ENCODE measurements at places on chromosomes 4 and X. TPM values are rescaled to one million over a fixed set of nuclear protein-coding genes. Genes with fewer than 3 reads are reported as not detected.

The PPEF2 gene
- total RNA-seq, result not detected

The TXK gene
- 0.87 TPM for total RNA-seq

The FDCSP gene
- total RNA-seq, result not detected

The RGN gene
- total RNA-seq, result 0.35 TPM

The PAGE2B gene
- not detected for total RNA-seq

The SATL1 gene
- 0.06 TPM for total RNA-seq

The F8 gene
- total RNA-seq, result 1.8 TPM

DNA sequence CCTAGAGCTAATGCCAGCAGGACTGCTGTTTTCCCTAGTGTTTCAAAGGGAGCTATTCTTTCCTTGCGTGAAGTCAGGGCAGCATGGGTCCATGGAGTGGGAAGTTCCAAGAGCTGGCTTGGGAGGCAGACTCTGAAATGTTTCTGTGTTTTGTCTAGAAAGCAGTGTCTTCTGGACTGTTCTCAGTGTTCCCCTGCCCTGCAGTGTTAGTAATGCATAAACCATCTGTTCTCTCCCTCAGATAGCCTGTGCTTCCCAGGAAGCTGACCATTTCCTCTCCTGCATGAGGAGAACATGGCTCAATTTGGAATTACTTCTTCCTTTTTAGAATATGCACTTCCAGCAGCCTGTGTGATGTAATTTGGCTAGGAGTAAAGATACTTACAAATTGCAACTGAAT lies 116.7 kb upstream of the CXCL13 start:
- DNase-seq, result no peak

DNA sequence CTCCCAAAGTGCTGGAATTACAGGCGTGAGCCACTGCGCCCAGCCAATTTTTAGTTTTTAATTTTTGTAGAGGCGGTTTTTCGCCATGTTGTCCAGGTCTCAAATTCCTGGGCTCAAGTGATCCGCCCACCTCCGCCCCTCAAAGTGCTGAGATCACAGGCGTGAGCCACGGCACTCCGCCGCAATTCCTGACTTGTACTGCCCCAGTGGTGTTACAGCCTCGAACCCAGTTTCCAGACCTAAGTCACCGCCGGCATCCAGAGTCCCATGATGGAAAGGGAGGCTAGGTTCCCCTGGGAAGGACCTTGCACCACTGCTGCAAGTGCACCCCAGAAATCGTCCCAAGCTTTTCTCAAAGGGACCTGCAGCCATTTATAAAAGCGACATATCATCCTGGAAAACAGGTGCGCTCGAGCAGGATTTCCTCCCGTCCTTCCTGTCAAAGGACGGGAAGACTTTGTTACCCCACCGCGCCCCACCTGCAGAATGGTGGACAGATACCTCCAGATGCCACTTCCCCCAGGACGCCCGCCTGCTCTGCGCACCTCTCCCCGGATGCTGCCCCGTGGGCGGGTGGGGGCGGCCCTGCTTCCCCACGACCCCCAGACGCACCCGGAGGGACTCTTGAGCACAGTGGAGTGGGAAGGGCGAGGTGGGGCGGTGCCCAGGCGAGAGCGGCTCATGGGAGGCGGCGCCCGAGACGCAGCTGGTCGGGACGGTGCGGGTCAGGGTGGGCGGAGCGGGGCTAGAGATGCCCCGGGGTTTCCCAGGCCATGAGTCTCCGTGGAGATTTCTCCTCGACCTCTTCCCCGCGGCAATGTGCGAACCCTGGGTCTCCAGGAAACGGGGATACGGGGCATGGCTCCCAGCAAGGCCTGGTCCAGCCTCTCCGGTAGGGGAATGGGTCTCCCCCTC lies 947 bp upstream of the RPL10 start:
- DNase-seq, result no peak

- no peak for DNase-seq
These were observed 72.1 kb downstream of the BEND4 start for GRCh38 chr4:42080306-42080705.

- DNase-seq, result no peak
These were observed 178.4 kb upstream of the GPR101 start for GRCh38 chrX:137212078-137212632.

GRCh38 chrX:38036466-38036865 lies 30.1 kb downstream of the SYTL5 start:
- no peak for DNase-seq

- no peak for DNase-seq
These were observed 5.6 kb upstream of the KANTR start for GRCh38 chrX:53088136-53088974.

- no peak for DNase-seq
These were observed 166.3 kb downstream of the GALNTL6 start for GRCh38 chr4:171979461-171979860.

- DNase-seq, result no peak
These were observed 2.3 kb downstream of the HNRNPD start for GRCh38 chr4:82371497-82371896.

- no peak for DNase-seq
These were observed 104.8 kb downstream of the ATP11C start for GRCh38 chrX:139828033-139828432.

DNA sequence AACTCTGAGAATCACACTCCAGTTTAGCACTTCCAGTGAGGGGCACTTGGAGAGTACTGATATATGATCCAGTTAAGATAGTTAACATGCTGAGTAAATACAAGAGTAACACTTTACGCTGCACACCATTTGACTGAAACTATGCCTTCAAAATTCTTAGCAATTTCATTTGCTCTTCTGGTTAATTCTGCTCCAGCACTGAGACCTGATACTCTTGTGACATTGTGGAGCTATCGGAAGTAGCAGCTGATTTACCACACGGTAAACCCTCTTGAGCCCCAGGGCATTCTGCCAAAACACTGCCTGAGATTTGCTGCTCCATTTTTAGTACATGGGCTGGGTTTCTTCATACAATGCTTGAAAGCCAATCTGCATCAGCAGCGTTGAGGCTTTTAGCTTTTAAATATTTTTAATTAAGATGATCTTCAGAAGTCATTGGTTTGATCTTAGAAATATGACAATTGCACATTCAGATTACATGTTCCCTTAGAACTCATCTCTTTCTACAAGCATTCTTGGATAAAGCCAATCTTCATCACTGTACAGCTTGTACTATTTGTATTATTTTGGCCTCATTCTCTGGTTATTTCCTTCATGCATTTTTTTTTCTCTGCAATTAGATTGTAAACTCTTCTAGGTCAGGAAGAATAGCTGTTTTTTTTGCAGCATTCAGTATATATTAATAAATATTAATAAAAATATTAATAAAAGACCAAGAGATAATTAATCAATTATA lies 67.8 kb upstream of the ETNPPL start:
- no peak for DNase-seq

GRCh38 chr4:905485-906338 lies 26.4 kb downstream of the GAK start:
- DNase-seq, result no peak

DNA sequence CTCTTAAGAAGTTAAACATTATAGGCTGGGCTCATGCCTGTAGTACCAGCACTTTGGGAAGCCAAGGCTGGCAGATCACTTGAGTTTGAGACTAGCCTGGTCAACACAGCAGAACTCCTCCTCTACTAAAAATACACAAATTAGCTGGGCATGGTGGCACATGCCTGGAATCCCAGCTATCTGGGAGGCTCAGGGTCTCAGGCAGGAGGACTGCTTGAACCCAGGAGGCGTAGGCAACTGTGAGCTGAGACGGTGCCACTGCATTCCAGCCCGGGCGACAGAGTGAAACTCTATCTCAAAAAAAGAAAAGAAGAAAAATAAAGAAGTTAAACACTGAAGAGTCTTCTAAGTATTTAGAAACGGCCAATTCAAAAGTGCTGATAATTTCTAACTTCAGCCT lies 164.3 kb upstream of the GALNTL6 start:
- DNase-seq, result no peak

GRCh38 chr4:119657111-119657611 lies 28.6 kb upstream of the PDE5A start:
- peak; percentile 7 for DNase-seq

DNA sequence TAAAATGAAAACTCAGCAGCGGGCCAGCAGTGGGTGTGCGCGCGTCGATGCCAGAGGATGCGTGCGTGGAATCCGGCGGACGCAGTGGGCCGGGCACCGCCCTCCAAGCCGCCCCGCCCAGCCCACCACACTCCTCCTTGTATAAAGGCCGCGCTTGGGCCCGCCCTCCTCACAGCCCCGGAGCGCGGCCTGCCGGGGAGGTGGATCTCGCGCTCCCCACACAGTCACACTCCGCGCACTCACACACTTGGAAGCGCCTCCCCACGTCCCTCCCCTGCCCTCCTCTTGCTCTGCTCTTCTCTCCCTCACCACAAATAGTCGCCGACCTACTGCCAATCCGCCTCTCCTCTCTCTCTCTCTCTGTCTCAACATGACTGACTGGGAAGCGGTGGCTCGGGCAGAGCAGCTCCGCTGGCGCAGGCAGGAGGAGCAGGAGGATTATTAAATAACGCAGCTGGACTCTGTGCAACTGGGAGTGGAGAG lies at the start of gene CCSER1:
Gene CCSER1, plus strand, starts transcription at position 172 of the 483 bp plus-strand sequence.
- DNase-seq, result no peak

DNA sequence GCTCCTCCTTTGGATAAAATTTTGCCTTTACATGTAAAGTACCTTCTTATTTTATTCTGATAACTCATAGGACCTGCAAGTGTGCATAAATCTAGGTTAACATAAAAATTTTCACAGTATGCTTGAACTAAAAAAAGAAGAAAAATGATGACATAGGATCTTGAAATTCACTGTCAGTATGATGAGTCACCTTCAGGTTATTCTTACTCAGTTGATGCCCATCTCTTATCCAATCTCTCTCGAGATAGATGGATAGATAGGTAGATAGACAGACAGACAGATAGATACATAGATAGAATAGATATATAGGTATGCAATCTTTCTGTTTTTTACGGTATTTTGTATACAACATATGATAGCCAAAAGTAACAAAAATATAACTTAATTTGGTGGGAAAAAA lies 485.5 kb downstream of the NAF1 start:
- DNase-seq, result no peak

DNA sequence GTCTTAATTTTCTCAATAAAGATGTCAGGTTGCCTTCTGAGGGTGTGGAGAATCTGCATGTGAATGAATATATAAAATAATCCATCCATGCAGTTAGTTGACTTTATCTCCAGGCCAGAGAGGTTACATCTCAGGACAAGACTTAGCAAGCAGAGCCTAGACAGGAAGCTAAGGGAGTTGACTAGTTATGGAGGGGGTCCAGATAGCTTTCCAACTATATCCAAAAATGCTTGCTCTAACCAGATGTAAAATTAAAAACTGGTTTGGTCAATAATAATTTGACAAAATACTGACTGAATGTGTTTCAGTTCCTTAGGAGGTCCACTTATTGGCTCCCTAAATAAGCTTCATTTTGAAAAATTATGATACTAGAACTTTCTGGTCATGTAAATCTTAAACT lies 101.4 kb downstream of the PAPSS1 start:
- no peak for DNase-seq

DNA sequence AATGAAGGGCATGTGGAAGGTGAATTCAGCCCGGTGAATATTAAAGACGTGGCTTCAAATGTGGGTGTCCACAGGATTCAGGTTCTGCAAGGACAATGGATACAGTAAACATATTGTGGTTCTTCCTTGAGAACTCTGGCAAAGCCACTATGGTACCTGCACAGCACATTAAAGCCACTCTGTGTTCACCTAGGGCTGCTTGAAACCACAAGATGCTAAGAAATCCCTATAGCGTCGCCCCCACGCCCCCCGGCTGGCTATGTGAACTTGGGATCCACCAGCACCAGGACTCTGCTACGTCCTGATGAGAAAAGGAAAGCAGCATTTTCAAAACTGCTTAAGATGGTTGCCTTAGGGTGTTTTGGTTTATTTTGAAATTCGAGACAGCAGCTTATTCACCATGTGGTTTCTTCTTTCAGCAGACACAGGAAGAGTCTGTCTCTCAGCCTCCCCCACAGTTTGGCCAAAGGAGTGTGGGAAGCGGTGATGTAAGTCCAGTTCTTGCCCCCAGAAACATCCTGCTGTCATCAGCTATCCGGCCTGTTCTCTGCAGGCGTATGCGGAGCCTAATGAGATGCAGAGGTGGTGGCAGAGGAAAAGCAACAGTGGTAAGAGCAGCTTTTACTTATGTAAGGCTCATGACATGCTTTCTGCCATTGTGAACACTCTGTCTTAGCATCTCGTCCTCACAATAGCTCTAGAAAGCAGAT lies 111.5 kb downstream of the AFAP1 start:
- no peak for DNase-seq

All from glomerular endothelial cell (primary cell).